ENCODE measurements at places on chromosomes 11 and 22.
A peak's percentile ranks its signal among the peaks of the same experiment; 100 is the strongest.

GRCh38 chr11:117200813-117201657, 1.9 kb downstream of the TAGLN start:
- peak overlapping the region; percentile 95 for H3K27ac ChIP-seq
- peaks cover 47% of the 10 kb centered on the region for H3K36me3 ChIP-seq
- H3K4me3 ChIP-seq: peak overlapping the region; percentile 93
- H3K4me1 ChIP-seq: peaks cover 74% of the 10 kb centered on the region
- H3K27me3 ChIP-seq: no peaks in the 10 kb centered on the region

DNA sequence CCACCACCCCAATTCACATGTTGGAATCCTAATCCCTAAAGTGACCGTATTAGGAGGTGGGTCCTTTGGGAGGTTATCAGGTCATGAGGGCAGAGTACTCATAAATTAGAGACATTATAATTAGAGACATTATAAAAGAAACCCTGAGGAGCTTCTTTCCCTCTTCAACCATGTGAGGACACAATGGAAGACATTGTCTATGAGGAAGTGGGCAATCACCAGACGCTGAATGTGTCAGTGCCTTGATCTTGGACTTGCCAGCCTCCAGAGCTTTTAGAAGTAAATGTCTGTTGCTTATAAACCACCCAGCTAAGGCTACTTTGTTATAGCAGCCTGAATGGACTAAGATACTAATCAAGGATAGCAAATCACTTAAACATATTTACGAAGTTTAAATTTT, 14.8 kb downstream of the GAB2 start:
- H3K4me1 ChIP-seq: peaks cover 18% of the 10 kb centered on the region
- peaks cover 10% of the 10 kb centered on the region for H3K36me3 ChIP-seq
- H3K4me3 ChIP-seq: no peak overlapping the region
- no peak overlapping the region for H3K27ac ChIP-seq
- DNase-seq: no peak

DNA sequence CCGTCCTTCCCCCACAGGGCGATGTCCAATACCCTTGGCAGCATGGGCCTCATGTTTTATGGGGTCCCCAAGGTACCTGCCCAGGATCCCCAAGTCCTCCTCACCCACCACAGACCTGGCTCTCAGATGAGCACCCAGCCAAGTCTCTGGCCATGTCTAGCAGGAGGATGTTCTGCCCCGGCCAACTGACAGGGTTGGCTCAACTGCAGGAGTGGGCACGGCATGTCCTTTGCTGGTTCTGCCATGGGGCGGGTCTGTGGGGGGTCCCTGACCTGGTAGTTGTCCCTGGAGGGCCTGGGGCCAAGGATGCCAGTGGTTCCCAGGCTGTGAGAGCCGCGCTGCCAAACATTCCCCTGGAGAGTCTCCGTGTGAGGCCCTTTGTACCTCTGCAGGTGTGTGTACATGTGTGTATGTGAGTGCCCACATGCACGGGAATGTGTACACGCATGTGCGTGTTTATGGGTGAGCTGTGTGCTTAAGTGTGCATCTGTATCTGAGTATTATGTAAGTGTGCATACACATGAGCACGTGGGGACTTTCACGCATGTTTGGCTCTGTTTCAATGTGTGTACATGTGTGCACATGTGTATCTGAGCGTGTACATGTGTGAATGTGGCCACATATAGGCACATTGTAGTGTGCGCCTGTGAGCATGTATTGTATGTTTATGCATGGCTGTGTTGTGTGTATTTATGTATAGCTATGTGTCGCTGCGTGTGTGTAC, 85.5 kb downstream of the KCNQ1 start:
- no peaks in the 10 kb centered on the region for H3K36me3 ChIP-seq
- no peak overlapping the region for H3K27ac ChIP-seq
- no peak overlapping the region for H3K4me3 ChIP-seq
- peak; percentile 81 for DNase-seq
- H3K4me1 ChIP-seq: peaks cover 12% of the 10 kb centered on the region

DNA sequence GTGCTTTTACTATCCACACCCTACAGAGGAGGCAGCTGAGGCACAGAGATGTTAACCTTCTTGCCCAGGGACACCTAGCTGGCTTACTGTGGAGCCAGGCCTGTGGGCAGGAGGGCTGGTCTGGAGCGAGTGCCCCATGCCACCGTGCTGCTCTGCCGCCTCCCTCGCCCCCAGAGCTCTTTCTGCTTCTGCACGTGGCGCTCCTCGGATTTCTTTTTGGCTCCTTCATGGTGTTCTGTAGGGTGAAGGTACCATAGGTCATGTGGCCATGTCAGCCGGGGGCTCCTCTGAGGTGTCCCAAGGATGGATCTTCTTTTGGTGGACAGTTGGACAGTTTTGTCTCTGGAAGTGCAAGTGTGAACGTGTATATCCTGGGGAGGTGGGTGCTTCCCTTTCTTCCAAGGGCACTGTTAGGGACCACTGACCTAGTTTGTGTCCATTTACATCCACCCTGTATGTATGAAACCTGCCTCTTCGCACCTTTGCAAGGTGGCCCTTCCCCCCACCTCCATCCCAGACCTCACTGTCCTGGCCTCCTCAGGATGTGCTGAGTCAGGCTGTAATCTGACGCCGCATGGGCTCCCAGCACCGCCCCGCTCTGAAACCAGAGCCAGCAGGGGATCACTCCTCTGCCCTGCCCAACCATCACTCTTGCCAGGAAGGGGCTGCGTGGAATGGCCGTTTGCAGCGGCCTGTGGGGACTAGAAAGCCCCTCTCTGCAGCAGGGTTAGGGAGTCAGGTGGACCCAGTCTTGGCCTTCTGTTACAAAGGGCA, 31.7 kb downstream of the POLR3H start:
- H3K27ac ChIP-seq: peak overlapping the region; percentile 96
- peaks cover 25% of the 10 kb centered on the region for H3K4me1 ChIP-seq
- peaks cover 10% of the 10 kb centered on the region for H3K36me3 ChIP-seq
- no peak for DNase-seq
- no peaks in the 10 kb centered on the region for H3K27me3 ChIP-seq

GRCh38 chr11:122207505-122207904, 91.5 kb upstream of the BLID start:
- H3K27ac ChIP-seq: peak overlapping the region; percentile 90
- H3K4me3 ChIP-seq: peak overlapping the region; percentile 56
- DNase-seq: no peak
- H3K27me3 ChIP-seq: no peaks in the 10 kb centered on the region
- peaks cover 80% of the 10 kb centered on the region for H3K4me1 ChIP-seq

DNA sequence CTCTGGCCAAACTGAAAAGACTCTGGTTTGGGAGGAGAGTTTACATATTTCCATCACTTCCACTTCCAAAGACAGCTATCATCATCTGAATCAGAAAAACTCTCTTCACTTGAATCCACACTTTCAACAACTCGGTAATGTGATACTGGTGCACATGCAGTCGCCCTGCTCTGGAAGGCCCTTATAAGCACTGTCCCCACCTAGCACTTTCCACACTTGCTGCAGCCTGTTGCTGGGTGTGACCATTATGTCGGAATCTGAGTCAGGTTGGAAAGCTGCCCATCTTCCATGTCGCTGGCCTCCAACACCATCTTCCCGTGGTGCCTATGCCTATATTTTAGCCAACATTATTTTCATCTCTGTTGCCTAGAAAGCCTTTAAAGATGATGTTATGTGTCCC, 1.1 kb upstream of the OR10A5 start:
- no peak for DNase-seq
- no peak overlapping the region for H3K27ac ChIP-seq
- no peaks in the 10 kb centered on the region for H3K27me3 ChIP-seq
- H3K4me3 ChIP-seq: no peak overlapping the region
- H3K4me1 ChIP-seq: no peaks in the 10 kb centered on the region

DNA sequence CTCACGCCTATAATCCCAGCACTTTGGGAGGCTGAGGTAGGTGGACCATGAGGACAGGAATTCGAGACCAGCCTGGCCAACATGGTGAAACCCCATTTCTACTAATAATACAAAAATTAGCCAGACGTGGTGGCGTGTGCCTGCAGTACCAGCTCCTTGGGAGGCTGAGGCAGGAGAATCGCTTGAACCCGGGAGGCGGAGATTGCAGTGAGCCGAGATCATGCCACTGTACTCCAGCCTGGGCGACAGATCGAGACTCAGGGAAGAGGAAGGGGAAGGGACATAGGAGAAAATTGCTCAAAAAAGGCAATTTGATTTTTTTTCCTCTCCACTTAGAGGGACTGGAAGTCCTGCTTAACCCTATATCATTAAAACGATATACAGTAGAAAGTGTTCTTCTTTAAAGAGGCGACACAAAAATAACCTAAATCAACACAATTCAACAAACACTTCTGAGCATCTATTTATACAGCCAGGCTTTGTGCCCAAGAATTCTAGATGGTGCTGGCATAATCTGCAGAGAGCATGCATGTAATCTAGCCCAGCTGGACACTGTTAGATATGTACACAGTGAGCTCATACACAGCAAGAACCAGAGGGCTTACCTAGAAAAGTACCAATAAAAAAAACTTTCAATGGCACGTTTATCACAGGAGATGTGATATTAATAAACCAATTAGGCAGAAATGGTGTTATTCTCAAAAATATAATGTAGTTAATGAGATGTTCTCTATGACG, 20.9 kb upstream of the DENND5A start:
- no peak for DNase-seq
- no peak overlapping the region for H3K4me3 ChIP-seq
- H3K27ac ChIP-seq: no peak overlapping the region

GRCh38 chr11:125374398-125374797, 121.7 kb downstream of the FEZ1 start:
- H3K4me3 ChIP-seq: no peak overlapping the region
- no peak for DNase-seq
- peaks cover 58% of the 10 kb centered on the region for H3K4me1 ChIP-seq
- H3K36me3 ChIP-seq: peaks cover 14% of the 10 kb centered on the region
- no peaks in the 10 kb centered on the region for H3K27me3 ChIP-seq

DNA sequence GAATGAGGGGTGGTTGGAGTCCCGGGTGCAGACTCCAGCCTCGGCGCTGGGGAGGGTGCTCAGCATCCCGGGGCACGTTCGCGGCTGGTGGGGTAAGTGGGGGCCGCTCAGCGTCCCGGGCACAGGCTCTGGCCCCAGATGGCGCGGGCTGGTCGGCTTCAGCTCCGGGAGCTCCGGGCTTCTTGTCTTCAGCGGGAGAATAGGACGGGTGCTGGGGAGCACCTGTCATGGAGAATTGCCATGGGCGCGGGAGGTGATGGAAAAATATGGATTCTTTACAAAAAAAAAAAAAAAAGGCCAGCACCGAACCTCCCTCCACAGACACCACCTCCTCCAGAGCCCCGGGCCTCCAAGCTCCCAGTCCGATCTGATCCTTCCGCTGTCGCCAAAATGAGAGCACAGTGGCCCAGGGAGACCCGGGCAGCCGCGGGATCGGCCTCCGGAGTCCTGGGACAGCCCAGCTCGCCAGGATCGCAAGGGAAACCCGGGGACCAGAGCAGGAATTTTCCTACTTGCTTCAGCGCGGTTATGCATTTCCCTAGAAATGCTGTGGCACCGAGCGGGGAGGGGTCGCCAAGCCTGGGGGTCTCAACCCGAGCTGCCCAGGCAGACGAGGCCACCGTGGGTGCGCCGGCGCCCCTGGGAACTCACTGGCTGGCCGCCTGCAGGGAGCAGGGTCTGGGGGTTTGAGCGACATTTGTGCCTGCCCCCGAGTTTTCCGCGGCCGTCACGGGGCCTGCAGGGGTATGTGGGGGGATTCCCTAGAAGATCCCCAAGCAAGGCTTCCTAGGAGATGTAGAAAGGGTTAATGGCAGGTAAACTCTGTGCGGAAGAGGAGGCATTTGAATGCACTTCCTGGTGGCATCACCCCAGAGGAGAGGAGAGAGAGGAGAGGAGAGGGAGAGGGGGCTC, 1336.9 kb downstream of the BRD1 start:
- peaks cover 15% of the 10 kb centered on the region for H3K4me1 ChIP-seq
- peak; percentile 61 for DNase-seq
- no peak overlapping the region for H3K27ac ChIP-seq
- peaks cover 2% of the 10 kb centered on the region for H3K27me3 ChIP-seq
- no peaks in the 10 kb centered on the region for H3K36me3 ChIP-seq

DNA sequence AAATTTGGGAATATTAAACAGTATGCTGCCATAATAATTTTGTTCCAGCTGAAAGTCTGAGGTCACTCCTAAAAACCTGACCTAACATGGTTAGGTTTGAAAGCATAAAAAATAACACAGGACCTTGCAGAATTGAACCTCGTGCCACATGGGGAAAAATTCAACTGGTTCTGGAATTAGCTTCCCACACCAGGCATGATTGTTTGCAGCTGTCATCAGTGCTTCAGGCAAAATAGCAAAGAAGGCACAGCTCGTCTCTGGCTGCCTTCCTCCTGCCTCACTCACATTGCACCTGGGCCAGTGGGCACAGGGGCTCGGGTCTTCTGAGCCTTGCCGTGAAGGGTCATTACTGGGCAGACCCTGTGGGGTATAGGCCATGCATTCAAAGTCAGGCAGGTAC, 153.8 kb upstream of the ARHGAP20 start:
- H3K36me3 ChIP-seq: no peaks in the 10 kb centered on the region
- H3K4me3 ChIP-seq: no peak overlapping the region
- DNase-seq: no peak
- H3K27me3 ChIP-seq: peaks cover 10% of the 10 kb centered on the region

DNA sequence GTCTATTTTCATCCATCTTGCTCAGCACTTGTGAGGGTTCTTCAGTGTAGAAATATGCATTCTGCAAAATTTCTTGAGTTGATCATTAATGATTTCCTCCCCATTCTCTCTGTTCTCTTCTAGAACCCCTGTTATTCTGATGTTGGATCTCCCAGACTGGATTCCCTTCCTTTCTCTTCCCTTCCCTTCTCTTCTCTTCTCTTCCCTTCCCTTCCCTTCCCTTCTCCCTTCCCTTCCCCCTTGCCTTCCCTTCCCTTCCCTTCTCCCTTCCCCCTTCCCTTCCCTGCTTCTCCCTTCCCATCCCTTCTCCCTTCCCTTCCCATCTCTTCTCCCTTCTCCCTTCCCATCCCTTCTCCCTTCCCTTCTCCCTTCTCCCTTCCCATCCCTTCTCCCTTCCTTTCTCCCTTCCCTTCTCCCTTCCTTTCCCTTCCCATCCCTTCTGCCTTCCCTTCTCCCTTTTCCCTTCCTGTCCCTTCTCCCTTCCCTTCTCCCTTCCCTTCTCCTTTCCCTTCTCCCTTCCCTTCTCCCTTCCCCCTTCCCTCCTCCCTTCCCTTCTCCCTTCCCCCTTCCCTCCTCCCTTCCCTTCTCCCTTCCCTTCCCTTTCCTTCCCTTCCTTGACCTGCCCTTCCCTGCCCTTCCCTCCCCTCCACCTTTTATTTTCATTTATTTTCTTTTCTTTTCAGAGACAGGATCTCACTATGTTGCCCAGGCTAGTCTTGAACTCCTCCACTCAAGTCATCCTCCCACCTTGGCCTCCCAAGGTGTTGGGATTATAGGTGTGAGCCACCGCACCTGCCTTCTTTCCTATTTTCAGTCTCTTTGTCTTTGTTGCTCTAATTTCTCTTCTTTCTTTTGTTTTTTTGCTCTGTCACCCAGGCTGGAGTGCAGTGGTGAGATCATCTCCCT, 24.9 kb upstream of the RBFOX2 start:
- H3K36me3 ChIP-seq: no peaks in the 10 kb centered on the region
- H3K4me3 ChIP-seq: no peak overlapping the region

All from chondrocyte (in vitro differentiated cells).